Aorta (tissue), 5 donors: ENCODE measurements at places on chromosomes 3 and 15.
A peak's percentile ranks its signal among the peaks of the same experiment; 100 is the strongest.

GRCh38 chr3:16877505-16877904 is 7.2 kb upstream of the PLCL2 start:
- no peak for DNase-seq

DNA sequence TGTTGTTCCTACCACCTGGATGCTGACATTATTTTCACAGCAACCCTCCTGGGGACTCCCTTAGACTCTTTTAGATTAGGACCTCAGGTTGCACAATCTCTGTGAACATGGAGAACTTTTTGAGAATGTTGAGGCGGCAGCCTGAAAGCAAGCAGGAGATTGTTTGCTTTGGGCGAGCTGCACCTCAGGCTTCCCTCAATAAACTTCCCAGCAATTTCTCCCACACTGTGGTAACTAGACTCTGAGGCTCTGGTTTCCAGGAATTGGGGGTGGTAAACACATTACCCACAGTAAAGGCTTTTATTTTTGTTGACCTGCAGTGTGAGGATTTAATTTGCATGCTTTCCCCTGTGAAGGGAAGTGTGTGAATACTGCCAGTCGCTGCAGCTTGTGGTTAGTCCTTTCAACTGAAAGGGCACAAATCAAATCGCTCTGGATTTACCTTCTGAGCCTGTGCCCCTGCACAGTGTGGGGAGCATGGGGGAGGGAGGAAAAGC is 35.2 kb upstream of the SIAH2 start:
- DNase-seq, result no peak

DNA sequence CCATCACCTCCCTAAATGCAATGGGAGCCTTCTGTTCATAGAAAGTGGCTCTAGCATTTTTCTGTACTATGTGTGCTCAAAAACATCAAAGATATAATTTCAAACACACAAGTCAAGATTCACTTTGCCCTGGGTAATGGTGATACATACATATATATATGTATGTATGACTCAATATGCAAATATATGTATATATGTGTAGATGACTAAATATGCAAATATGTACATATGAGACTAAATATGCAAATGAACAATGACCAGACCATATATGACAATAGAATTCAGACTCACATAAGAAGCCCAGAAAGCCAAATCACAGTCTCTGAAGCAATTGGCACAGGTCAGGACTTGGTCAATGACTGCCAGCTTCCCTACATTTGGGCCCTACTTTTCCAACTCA is 36.9 kb upstream of the SNRK start:
- no peak for DNase-seq

DNA sequence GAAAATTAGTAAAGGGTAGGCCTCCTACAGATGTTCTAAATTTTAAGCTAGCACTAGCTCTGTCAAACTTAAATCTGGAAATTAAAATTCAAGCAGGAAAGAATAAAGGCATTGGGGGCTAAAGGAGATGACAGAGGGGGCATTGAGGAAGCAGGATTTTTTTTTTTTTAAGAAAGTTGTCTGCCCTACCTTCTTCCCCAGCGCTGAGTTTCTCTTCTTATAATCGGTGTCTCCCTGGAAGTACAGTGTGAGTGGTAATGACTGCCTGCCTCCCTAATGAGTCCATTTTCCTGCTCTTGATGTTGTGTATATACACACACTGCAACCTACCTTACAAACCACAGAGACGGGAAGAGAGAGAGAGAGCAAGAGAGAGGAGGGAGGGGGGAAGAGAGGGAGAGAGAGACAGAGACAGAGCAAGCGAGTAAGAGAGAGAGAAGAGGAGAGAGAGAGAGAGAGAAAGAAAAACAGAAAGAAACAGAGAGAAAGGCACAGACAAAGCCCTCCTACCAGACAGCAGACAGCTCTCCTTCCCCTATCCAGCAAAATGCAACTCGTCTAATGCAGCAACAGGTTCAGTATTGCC is 47.0 kb downstream of the ZBTB20 start:
- no peak for DNase-seq

- no peak for DNase-seq
Observed at GRCh38 chr15:66481107-66481856, 16.3 kb downstream of the SNAPC5 start.

DNA sequence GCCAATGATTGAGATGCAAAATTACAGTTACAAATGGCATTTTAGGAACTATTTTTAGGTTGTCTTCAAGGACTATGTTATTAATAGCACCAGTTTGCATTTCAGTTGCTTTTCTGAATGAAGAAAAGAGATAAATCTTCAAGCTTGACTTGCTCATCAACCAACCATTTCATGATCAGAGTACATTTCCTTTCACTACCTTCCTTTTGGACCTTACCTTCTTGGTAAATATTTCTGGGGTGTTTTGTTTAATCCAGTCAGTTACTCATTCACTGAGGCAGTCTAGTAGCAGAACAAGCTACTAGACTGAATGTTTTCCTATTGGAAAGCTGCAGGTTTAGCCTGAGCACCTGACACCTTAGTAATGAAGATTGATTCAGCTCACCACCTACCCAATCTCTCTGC is 8.2 kb downstream of the SLC27A2 start:
- DNase-seq, result no peak

DNA sequence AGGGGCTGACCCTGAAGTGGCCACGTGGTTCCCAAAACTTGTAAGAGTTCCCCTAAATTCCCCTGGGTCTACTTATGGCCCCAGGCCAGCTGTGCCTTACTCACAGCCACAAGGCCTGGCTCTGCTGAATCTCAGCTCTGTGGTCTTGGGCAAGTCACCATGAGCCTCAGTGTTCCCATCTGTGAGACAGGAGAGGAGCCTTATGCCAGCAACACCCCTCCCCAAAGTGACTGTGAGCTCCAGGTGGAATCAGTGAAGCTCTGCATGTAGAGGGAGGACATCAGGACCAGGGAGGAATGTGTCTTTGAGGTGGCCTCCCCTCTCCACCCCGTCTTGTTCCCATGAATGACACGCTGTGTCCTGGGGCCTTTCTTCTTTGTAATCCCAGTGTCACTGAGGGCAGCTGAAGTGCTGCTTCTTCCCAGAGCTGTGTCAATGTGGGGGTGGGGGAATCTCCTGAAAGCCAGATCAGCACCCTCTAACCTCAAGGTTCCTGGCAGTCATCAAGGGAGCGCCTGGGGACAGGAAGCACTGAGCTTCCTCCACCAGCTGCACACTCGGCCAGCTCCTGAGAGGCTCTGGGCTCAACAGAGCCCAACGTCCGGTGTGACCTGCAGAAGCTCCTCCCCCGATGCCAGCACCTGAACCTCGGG is 258.9 kb downstream of the UACA start:
- DNase-seq, result peak; percentile 90

DNA sequence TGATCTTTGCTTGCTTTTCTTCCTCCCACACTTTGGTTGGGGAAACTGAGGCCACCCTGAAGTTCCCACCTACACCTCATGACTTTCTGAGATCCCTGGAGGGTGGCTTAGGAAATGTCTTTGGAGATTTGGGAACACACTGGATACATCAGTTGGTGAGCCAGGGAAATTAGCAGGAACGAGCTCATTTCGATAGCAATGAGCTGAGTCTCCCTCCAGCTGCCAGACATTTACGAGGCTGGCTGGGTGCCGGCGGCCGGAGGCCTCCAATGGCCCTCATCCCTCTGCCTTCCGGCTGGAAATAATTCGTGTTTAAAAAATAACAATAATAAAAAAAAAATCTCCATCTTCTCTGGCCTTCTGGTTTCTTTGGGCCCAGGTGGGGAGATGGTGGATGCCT is 38.8 kb downstream of the SMAD6 start:
- DNase-seq, result peak; percentile 90

- DNase-seq, result peak; percentile 61
Observed at GRCh38 chr3:42376344-42376798, 34.0 kb downstream of the LYZL4 start.

GRCh38 chr3:97108136-97108535 is 293.7 kb downstream of the EPHA6 start:
- DNase-seq, result no peak

DNA sequence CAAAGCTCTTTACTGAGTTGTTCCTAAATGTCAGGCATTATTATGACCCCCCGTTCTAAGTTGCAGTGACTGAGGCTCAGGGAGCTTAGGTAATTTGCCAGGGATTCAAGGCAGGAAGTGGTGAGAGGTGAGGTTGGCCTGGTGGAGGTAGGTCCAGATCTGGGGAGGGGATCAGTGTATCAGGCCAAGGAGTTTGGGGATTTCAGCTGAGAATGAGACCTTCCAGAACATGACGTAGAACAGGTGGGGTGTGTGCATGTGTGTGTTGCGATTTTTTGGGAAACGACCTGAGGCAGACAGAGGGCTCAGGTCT is 41.1 kb upstream of the MRPS22 start:
- no peak for DNase-seq

DNA sequence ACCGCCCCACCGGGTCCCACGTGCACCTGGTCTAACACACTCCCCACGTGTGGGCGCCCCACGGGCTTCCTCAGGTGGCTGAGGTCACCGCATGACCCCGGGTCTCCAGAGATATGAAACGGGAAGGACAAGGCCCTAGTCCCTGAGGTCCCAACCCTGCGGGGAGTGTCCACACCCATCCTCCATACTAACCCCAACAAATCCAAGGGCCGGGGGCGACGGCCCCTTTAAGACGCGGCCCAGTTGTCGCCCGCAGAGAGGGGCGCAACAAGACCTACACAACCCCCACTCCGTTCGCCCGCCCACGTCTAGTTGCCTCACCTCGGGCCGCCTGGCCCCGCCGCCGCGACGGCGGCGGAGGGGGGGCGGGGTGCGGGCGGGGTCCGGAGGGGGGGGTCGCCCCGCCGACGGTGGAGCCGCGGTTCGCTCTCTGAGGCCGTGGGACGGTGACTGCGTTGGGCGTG is 396 bp downstream of the INO80 start:
- DNase-seq, result peak; percentile 90

DNA sequence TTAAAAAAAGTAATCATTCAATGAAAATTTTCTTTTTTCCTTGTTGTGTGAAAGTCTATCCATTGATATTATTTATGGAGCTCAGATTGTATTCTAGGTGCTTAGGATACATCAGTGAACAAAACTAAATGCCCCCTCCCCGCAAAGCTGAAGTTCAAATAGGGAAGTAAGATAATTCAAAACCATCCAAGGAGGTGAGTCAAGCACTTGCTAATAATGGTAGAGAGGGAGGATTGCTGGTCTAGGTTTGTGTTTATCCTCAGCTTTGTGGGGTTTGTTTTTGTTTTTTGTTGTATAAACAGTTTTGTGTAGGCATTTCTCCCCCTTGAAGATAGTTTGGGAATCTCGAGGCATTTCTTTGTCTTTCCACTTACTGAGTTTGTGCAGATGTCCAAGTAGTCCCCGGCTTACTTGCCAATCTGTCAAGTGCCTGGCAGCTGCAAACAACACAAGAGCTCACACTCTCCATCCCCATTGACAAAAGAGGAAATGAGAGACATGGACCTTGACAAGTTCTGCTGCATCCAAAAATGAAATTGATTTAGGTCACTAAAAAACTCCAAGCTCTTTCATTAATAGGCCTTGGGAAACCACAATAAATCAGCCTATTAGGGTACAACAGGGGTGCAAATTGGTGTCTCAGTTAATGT is 575.8 kb upstream of the TBL1XR1 start:
- no peak for DNase-seq

- no peak for DNase-seq
Observed at GRCh38 chr3:71395470-71395869, 188.1 kb downstream of the FOXP1 start.

- peak; percentile 22 for DNase-seq
Observed at GRCh38 chr3:138974462-138974861, 27.4 kb downstream of the FOXL2NB start.

GRCh38 chr3:98918586-98918985 is 17.1 kb upstream of the DCBLD2 start:
- DNase-seq, result no peak

DNA sequence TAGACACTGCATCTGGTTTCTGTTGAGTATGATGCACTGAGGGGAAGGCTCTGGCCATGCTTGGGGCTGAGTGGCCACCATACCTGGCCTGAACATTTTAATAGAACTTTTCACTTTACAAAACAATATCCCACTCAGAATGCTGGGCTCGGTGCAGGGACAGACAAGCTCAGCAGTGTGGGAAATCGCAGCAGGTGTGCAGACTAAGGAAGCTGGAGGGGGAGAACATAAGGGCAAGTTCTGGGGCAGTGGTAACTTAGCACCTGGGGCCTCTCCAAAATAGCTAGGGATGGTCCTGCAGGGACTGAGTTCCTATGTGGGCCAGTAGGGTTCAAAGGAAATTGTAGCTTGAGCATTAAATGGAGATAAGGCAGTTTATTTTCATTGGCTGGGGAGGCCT is 90.9 kb upstream of the RNU6-1 start:
- no peak for DNase-seq

DNA sequence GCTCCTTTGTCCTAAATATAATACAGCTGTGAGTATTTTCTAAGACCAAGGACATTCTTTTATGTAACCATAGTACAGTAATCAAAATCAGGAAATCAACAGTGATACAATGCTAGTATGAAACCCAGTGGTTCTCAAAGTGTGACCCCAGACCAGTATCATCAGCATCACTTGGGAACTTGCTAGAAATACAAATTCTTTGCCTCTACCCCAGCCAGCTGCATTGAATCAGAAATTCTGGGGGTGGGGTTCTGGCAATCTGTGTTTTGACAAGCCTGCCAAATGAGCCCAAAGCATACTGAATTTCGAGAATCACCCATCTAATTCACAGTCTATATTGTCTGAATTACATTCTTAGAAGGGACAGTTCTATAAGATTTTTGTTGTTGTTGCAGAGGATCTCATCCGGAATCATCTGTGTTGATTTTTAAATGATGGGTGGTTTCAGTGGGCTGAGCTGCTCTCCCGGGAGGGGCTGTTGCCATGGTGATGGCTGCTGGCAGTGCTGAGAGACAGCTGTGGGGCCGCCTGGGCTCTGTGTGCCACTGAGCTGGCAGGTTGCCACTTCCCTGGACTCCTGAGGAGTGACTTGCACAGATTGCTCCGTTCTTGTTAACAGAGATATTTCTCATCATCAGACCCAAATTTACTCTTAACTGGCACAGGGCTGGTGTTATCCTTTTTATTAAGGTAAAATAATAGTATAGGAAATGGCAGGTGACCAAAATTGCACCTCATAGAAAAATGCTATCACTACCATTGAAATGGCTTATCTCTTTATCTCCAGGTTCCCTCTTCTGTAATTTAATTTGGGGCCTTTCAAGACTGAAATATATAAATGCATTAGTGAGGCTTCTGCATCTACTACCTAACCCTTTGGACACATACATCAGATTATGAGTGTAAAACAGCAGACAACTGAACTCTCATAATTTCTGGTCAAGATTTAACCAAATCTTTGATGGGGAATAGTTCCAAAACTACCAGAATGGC is 56.5 kb downstream of the NEK11 start:
- DNase-seq, result no peak

DNA sequence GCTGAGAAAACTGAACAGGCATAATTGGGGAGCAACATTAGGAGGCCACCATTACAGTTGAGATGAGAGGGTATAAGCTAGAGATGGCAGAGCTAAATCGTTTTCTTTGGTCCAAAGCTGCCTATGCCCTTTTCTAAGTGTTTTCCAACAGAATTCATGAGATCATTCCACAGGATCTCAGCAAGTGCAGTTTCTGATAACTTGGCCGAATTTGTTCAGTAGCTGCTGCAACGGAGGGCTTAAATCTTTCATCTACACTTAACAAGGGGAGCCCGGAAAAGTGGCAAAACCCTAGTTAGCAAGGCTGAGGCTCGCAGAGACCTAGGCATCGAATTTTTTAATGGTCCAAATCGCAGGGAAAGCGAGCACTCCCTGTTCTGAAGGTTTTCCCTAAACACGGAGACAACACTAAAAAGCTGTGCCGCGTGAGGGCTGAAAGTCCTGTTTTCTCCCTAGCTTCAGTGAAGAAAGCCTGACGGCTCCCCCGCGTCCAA is 531 bp upstream of the BLOC1S6 start:
- DNase-seq, result no peak
